ENCODE measurements at places on chromosomes 12 and 14.

DNA sequence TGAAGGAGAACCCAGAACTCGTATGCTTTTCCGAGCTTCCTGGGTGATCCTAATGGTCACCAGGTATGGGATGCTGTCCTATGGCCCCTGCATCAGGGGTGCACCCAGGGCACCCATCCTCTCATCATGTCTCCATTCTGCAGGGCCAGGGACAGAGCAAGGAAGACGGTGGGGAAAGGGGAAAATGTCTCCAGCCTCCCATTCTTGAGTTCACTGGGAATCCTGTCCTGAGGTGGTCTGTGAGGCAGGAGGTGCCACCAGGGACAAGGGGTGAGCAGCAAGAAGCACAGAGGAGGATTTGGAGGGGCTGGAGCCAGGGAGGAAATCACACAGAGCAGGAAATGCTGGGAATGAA, 14.9 kb upstream of the SLC6A12 start:
- DNase-seq: no peak

DNA sequence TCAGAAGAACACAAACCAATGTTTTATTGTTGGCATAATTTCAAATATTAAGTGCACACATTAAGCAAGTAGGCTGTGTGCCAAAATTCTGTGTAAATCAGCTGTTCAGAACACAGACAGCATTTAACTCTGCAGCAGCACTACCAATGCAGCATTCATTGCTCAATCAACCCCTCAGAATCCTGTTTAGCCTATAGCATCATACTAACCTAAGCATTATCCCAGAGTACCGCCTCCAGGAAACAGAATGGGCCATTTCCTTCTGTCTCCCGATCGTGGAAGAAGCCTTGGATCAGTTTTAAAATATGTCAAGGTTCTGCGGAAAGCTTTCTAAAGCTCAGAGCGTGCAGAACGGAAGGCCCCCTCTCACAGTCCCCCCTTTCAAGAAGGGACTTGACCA, 3.3 kb downstream of the IL26 start:
- no peak for DNase-seq

GRCh38 chr12:16454481-16454880, 107.0 kb downstream of the MGST1 start:
- no peak for DNase-seq

DNA sequence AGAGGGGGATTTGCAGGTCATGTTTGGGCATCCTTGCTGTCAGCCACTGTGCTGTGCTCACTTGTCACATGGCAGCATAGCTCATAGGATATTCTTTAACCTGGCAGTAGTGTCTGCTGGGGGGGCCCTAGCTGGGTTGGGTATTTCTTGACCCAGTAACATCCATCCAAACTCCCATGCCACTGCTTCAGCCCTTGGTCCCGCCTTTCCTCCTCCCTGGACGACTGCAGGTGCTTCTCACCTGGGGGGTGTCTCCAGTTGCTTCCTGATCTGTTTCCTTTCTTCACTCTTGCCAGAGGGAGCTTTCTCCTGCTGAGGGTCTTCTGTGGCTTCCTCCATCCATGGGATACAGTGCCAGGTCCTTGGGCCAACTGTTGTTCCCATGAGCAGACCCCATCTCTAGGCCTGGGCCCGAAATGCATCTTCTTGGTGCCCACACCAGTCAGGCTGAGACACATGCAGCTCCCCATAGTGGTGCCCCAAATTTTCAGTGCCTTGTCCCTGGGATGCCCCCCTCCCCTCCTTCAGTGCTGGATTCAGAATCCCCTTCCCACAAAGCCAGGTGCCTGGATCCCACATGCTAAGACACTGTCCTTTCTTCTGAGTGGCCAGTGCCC, 20.5 kb downstream of the C14orf132 start:
- no peak for DNase-seq

- no peak for DNase-seq
Measured at GRCh38 chr12:89829434-89829975, 120.9 kb upstream of the ATP2B1 start.

DNA sequence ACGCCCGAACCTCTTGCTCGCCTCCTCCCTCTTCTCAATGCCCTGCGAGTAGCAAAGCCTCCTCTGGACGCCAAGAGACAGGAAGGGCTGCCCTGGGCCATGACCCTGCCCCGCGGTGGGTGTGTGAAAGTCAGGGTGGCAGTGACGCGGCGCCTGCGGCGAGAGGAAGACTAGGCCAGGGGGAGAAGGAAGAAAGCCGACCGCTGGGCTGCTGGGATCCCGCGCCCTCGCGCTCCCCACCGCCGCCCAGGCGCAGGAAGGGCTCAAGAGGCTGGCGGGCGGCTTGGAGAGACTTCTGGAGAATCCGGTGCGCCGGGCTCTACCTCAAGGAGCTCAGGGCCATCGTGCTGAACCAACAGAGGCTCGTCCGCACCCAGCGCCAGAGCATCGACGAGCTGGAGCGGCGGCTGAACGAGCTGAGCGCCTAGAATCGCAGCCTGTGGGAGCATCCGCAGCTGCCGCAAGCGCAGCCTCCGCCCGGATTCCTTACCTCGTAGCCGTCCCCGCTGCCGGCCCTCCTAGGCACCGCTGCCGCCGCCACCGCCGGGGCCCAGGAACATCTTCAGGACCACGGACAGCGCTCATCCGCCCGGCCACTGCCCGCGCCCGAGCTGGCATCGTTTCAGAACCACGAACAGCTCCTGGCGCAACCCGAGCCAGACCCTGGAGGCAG, 105.0 kb upstream of the PRB2 start:
- DNase-seq: peak; percentile 65

- no peak for DNase-seq
Measured at GRCh38 chr14:90440021-90440451, 43.2 kb downstream of the CALM1 start.

DNA sequence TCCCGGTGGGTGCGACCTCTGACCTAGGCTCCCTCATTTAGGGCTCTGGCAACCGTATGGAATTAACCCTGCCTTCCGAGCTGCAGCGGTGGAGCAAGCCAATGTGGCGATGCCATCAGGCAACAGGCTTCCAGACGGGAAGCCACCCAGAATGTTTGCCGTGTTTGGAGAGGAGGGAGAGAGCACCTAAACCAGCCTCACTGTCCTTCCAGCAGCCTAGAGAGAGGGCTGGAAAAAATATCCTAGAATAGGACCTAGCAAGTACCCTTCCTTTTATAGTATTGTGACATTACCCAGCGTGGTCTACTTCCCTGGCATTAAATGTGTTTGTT, 287 bp upstream of the SLC2A13 start:
- no peak for DNase-seq

DNA sequence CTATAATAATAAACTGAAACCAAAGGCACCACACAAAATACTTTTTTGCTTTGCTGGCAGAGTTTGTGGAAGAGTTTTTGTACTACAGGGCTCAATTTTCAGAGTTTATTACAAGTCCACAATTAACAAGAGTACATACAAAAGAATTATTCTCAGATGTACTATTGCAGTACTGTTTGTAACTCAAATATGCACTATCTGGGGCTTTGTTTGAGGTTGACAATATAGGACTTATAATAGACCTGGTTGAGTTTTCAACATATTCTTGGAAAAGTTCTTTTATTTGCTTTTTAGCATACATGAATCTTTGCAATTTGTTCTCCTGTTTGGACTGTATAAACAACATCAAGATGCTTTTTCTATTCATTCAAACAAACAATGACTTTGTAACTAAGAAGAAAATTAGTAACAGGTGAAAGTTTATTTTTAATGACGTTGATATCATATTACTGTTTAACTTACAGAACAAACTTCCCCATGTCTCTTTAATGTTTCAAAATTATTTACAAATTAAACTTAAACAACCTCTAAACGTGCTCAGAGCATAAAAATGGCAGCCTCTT, 407.4 kb upstream of the PRICKLE1 start:
- no peak for DNase-seq

DNA sequence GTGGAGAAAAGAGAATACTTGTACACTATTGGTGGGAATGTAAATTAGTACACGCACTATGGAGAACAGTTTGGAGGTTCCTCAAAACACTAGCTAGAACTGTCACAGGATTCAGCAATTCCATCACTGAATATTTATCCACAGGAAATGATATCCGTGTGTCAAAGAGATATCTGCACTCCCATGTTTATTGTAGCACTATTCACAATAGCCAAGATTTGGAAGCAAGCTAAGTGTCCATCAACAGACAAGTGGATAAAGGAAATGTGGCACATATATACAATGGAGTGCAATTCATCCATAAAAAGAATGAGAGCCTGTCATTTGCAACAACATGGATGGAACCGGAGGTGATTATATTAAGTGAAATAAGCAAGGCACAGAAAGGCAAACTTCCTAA, 428.5 kb downstream of the CCDC91 start:
- DNase-seq: no peak

DNA sequence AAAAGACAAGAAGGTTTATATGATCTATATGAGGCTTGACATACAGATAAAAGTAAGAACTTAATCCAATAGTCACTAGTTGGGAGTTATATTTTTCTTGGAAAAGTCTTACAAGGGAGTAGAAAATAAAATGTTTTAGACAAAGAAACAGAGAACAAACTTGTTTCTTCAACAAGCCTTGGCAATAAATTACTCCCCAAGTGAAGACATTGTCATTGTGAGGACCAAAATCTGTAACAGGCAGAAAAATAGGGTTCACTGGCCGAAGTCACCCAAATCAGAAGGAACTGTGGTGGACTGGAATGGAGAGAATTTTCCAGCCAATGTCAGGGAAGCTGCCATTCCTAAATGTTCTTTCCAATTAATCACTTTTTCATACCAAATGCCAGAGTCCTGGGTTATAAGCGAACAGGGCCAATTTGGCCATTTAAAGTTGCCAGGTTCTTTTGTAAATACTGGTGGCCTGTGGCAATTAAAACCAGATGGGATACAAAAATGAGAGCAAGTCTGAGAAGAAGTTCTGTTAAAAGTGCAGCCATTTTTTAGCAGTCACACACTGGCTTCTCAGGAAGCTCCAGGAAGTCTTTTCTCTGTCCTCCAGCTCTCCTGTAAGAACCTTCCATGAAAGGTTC, 117.3 kb upstream of the OVCH1 start:
- DNase-seq: no peak

DNA sequence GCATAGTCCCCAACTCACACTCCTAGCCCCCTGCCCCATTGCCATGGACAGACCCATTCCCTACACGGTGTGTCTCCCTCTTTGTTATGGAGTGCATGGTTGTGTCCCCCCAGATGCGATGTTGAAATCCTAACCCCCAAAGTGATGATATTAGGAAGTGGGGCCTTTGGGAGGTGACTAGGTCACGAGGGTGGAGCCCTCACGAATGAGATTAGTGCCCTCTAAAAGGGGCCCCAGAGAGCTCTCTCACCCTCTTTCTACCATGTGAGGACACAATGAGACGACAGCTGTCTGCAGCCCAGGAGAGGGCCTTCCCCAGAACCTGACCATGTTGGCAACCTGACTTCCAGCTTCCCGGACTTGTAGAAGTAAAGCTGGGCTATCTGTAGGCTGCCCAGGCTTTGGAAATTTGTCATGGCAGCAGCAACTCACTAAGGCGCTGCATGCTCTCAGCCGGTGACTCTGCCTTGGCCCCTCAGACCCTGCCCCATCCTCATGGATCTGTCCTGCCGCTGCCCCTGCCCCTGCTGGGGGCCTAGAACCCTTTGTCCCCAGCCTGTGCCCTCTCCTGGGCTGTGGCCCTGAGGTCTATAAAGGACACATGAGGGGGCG, 318.1 kb upstream of the RTL1 start:
- DNase-seq: no peak

GRCh38 chr12:113155646-113156045, 6.1 kb downstream of the CFAP73 start:
- no peak for DNase-seq

- no peak for DNase-seq
Measured at GRCh38 chr14:89167705-89168104, 249.3 kb downstream of the FOXN3 start.

- no peak for DNase-seq
Measured at GRCh38 chr12:110557300-110557699, 25.8 kb downstream of the PPTC7 start.

GRCh38 chr12:56626701-56627100, 3.4 kb downstream of the BAZ2A start:
- no peak for DNase-seq

GRCh38 chr14:28254768-28255167, 511.8 kb upstream of the FOXG1 start:
- no peak for DNase-seq

DNA sequence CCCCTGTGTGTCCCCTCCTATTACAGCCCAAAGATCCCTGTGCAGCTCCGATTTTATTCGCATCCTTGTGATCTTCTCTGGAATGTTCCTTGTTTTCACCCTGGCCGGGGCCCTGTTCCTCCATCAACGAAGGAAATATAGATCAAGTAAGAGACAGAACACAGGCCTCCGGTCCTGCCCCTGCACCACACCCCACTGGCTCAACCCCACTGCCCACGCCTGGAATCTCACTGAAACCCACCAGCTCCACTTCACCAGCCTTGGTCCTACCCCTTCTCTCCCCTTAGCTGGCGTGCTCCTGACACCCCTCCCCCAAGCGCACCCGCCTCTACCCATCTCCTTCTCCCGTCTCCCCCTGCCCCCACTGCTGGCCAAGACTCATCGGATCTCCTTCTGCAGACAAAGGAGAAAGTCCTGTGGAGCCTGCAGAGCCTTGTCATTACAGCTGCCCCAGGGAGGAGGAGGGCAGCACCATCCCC, 934 bp upstream of the TAPBPL start:
- DNase-seq: no peak

GRCh38 chr14:55272922-55273321, 1.7 kb downstream of the FBXO34 start:
- DNase-seq: no peak

DNA sequence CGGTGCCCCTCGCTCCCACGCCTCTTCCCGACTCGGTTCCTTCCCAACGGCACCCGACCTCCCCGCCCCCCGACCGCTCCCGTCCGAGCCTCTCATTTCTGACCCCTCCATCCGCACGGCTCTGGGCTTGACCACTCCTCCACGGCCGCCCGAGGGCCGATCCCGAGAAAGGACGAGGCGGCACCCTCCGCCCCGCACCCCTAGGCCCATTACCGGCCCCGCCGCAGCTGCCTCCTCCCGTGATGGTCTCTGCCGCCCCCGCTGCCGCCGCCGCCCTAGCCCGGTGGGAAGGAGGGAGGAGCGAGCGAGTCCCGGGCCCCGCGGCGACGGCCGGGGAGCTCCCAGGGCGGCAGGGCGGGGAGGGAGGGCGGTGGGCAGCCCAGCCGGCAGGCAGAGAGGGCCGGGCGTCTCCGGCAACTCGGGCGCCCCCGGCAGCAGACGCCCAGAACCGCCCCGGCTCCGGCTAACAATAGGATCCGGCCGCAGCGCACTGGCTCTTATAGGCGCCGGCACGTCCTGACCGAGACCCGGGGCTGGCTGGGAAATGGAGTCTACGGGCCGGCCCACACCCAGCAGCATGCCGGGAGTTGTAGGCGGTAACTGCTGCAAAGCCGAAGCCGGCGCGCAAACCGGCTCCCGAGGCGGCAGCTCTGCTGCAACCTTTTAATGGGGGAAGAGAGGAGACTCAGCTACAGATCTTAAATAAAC, at the start of gene CSRNP2:
Gene CSRNP2, minus strand, starts transcription at position 471 of the 708 bp plus-strand sequence. CDS start 7,035 bp downstream, outside the sequence.
- DNase-seq: peak; percentile 83

DNA sequence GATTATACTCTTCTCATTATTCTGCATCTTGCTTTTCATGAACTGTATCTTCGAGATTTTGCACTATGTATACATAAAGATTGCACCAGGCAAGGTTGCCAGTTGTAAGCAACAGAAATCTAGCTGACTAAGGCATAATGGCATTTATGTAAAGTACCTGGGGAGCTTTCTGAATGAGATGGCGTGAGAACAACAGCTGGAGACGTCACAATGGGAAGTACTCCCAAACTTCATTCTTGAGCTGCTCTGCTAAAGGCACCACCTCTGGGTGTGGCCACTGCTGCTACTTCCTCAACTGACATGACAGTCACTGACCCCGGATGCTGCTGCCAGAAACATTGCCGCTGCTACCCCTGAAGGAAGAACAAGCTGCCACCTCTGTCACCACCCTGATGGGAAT, 220.7 kb downstream of the NOVA1 start:
- DNase-seq: no peak
